DMS153 (cell line): ENCODE measurements at places on chromosomes 2 and 18.

- no peak for DNase-seq
Observed at GRCh38 chr2:188256420-188256819, 35.3 kb upstream of the GULP1 start.

DNA sequence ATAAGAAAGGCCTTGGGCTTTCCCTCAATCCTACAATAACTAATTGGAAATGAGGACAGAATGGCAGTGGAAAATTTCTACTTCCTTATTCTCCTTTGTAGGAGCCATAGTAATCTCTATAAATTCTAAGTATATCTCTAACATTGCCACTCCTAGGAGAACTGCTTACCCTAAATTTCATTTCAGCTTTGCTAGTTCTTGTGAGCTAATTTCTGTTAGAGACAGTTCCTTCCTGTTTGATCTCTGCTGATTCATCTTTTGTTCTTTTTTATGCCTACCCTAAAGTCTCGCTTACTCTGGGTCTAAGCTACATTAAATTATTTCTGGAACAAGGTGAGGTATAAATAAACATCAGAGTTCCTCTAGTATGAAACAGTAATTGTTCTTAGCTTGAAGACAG is 25.7 kb downstream of the ABHD3 start:
- no peak for DNase-seq

GRCh38 chr2:217393585-217394032 is 533.7 kb upstream of the TNP1 start:
- DNase-seq, result no peak

- peak; percentile 30 for DNase-seq
Observed at GRCh38 chr2:174985614-174986013, 19.6 kb downstream of the CHN1 start.
